ENCODE measurements at places on chromosomes 5 and 9.

DNA sequence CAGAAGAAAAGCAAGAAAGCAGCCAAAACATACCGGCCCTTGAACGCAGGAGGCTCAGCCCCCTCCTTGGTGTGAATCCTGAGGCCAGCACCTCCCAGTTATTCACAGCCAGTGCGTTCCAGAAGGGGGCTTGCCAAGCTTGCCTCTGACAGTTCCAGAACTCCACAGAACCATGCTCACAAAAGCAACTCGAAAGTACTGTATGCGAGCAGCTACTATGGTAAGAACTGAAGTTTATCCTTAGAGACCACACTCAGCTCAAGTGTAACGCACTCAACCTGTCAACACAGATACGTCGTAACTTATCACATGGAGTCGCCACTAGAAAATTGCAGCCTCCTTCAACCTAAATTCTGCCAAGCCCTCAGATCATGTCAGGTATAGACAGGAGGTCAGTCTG, 1.4 kb downstream of the UBAC1 start:
- DNase-seq, result no peak

DNA sequence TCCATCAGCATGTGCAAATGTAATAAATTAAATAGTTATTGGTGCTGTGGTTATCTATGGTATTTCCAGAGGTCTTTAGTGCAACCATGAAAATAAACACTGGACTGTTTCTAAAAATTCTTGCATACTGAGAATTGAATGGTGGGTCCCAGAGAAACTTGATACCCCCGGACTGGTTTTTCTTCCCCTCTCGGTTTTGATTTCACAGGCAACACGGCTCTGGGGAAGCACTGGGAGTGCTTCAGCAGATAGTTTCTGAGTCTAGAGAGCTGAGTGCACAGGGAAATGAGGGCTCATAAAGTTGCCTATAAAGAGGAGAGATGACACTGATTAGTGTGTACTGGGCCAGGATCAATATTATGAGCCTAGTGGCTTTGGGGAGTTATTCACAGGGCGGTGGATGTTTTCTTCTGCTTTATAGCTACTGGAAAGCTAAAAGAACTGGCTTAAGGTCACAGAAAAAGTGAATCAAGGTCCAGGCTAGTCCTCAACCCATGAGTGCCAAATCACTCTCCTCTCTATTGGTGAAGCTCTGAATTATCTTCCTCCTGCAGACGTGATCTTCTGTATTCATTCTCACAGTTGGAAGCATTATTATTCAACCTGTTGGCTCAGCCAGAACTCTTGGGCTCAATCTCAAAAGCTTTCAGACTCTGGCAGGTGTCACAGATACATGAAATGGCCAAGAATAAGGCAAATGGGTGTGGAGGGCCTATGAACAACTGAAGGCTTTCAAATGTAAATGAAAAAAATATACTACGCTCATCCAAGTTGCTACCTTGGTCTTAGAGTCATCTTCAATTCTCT, 170.2 kb upstream of the HMHB1 start:
- no peak for DNase-seq

DNA sequence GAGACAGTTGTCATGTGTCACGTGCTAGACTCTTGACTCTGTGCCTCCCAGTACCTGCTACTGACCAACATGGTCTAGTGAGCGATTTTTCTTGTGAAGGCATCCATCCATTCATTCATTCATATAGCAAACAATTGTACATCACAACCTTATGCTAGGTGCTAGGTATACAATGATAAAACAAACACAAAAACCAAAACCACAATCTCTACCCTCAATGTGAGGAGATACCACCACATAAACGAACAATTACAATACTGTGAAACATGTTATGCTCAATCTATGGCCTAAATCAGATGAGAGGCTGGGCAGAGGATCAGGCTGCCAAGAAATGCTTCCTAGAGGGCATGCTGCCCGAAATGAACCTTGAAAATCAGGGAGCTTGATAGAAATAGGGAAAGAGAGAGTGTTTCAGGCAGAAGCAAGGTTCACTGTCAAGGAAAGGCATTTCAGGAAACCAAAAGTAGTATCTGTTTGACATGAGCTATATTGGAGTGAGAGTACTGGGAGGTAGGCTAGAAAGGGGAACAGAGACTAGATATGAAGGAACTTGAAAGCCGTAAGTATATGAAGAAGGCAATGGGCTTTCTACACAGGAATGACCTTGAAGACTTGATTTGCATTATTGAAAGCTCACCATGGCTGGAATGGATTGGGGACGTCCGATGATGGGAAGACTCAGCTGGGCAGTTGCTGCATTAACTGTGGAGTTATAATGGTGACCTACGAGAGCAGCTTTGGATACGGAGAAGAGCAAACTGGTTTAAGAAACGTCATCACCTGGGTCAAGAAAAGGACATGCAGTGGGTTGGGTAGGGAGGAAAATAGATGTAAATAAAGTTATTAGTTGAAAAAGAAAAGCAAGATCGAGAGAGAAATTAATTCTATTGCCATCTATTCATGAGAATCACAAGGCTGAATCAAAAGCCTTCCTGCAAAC, 90.1 kb downstream of the THBS4 start:
- no peak for DNase-seq

GRCh38 chr5:155082401-155082800, 68.8 kb downstream of the KIF4B start:
- no peak for DNase-seq

DNA sequence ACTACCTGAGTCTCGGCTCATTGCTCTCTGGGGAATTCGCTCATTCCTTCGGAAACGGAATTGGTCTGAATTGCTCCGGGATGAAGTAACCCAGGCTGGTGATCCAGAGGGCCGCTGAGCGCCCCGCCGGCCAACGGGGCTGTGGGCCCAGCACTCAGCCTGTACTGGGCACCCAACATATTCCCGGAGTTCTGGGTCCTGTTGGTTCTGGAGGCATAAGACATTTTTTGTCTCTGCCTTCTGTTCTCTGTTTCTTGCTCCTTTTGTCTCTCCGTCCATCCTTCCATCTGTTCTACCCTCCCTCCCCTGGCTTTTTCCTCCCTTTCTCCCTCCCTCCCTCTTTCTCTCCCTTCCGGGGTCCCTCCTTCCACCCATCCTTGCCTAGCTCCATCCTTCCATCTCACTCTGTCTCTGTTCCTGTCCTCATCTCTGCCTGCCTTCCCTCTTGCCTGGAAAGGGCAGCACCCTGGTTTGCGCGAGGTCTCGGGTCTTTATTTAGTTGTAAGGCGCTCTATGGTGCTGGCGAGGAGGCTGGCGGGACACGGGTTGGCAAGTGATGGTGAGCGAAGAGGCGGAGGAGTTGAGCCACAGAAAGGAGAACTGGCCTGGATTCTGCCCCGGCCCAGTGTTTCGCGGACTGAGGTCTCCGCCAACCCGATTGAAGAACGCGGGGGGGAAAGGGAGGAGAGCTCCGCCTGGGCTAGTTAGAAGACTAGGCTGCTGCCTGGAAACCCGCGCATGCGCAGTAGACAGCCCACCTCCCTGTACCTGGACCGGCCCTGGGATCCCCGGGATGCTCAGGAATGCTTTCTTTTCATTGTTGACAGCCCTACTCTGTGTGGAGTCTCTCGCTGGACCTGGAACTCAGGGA, 1468.0 kb downstream of the FOXD4L5 start:
- DNase-seq, result peak; percentile 32

GRCh38 chr5:42531611-42532010, 108.4 kb downstream of the GHR start:
- no peak for DNase-seq

- no peak for DNase-seq
Observed at GRCh38 chr9:136013524-136014034, 52.4 kb upstream of the UBAC1 start.

DNA sequence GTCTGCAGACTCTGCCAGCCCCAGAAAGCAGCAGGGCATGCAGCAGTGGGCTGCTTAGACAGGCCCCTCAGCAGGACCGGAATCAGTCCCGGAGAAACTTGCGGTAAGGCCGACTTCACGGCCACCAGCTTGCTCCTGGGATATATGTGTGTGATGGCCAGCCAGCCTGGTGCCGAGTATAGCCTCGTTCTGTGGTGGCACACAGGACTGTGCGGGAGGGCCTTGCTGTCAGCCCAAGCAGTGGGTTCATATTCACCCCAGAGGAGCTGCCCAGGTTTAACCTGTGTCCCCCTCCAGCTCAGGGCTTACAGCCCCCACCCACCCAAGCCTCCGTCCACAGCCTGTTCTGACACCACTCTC, 112.9 kb downstream of the DAB2IP start:
- DNase-seq, result no peak

DNA sequence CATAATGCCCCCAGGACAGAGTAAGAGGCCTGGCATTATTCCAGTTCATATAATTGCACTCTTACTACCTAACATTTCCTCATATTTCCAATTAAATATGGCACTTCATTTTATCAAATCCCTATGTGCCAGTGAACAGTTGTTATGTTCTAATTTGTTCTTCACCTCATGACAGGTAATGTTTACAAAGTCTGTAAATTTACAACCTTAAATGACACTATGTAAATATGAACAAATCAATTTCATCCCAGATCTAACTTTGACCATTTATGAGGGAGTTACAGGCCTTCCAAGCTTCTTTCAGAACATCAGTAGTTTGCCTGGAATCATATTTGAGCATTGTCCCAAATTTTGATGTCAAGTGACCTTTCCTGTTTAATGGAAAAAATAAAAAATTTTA, 592.6 kb upstream of the CDH6 start:
- DNase-seq, result no peak

GRCh38 chr9:122110100-122110833, 17.2 kb upstream of the TTLL11 start:
- no peak for DNase-seq

- DNase-seq, result no peak
Observed at GRCh38 chr5:60334281-60334713, 365.7 kb downstream of the DEPDC1B start.

DNA sequence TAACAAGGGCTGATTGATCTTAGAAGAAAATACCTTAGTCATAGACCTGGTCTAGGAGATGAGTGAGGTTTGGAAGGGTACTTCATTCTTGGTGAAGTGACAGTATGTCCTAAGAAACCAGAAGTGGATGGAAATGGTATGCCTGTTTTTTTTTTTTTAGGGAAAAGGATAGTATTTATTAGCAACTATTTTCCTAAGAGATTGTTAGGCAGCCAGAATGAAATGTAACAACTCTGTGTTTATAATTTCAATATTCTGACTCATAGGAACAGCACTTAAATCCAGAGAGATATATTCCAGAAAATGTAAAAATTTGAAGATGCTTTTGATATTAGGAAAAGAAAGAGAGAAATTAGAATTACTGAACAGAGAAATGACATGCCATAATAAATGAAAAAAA, 21.2 kb upstream of the ARL14EPL start:
- no peak for DNase-seq

DNA sequence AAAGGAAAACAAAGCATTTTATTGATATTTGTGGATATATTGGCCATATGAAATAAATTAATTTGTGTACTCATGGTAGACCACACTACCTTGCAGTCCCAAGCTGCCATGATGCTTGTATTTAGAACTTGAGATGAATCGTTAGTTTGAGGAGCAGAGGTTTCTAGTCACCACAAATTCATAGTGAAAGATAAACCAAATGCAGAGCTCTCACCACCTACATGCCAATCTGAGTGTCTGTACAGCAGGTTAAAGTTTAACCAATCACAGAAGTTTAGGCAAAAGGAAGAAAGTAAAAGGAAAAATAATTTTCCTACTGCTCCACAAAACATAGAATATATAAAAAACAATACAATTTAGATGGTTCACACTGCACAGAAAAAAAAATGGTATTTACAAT, 163.6 kb upstream of the FTMT start:
- no peak for DNase-seq

DNA sequence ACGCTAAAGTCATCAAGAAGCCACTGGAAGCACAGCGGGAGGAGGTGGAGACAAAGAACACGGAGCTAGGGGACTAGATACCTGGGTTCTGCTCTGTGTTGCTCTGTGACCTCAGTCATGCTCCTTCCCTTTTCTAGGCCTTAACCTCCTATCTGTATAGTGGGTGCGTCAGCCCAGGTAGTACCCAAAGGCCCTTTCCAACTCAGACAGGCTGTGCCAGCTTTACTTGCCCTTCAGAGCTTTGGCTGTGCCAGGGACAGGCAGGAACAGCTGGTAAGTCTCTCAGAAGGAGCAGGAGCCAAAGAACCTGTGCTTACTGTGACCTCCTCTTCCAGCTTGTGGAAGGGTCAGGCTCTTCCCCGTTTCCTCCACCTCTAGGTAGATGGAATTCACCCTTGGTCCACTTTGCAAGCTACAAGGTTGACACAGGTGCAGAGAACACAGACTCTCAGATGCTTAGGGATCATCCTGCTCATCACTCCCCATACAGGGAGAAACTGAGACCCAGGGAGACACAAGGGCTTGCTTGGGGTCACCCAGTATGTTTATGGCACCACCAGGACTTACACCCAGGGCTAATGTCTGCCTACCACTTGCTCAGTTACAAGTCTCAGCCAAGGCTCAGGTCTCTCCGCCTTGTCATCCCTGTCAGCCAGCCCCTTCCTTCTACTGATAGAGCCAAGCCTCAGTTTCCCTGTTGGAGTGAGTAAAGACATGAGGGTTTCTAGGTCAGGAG, 1.7 kb downstream of the CCDC69 start:
- no peak for DNase-seq

GRCh38 chr5:2149195-2149539, 266.4 kb upstream of the IRX4 start:
- DNase-seq, result no peak

DNA sequence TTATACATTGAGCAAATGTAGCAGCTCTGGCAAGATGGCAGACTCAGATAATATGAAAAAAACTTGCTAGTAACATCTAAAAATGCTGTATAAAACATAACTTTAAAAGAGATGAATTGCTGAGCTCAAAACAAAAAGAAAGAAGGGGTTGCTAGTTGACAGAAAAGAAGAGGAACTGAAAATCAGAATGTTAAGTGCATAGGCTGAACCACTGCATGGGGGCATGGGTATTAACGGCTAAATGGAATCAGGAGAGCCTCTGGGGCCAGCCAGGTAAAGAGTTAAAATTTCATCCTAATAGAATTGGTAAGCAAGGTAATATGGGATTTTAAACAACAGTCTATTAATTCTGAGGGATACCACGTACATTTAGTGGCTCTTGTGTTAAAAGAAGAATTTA, 146.8 kb downstream of the SMC2 start:
- no peak for DNase-seq

- no peak for DNase-seq
Observed at GRCh38 chr9:23849379-23850035, 23.5 kb upstream of the ELAVL2 start.

GRCh38 chr5:126438267-126438666, 15.1 kb downstream of the GRAMD2B start:
- no peak for DNase-seq

- no peak for DNase-seq
Observed at GRCh38 chr5:102946971-102947370, 173.0 kb downstream of the GIN1 start.

GRCh38 chr5:78958672-78959445, 26.3 kb downstream of the ARSB start:
- no peak for DNase-seq
